ENCODE measurements at places on chromosomes 4 and X. TPM values are rescaled to one million over a fixed set of nuclear protein-coding genes. Genes with fewer than 3 reads are reported as not detected.
A peak's percentile ranks its signal among the peaks of the same experiment; 100 is the strongest.

- no peak for DNase-seq
Observed at GRCh38 chrX:107574054-107574683, 54.1 kb upstream of the PRPS1 start.

Gene SH3D19
- polyA plus RNA-seq = 57.1 TPM

Gene MBNL3
- polyA plus RNA-seq = 11.5 TPM

DNA sequence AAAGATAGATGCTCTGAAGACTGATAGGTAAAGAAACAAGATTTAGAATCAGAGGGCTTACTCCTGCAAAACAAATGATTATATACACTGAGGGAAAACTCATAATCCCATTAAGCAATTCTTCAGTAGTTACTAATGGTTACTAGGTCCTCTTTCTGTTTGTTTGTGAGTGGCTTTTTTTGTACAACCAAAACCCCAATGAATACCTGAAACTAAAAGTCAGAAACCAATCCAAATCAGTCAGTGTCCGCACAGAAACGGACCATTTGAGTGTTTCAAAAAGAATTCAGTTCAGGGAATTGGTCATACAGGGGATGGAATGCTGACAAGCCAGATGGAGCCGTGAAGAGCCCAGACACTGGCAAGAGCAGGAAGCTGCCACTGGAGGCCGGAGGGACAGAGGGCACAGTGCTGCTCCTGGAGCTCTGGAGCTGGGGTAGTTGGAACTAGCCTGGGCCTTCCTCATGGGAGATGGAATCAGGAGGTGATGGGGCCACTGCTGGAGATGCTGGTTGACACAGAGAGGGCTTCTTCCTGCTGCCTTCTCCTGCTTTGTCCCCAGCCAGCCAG is 31.9 kb downstream of the SETD7 start:
- no peak for DNase-seq

GRCh38 chr4:40881096-40881495 is 131.3 kb downstream of the NSUN7 start:
- no peak for DNase-seq

- no peak for DNase-seq
Observed at GRCh38 chr4:141524116-141524515, 112.3 kb upstream of the IL15 start.

Gene BMX
- 3.3 TPM for polyA plus RNA-seq

- no peak for DNase-seq
Observed at GRCh38 chr4:72875138-72875537, 194.4 kb downstream of the COX18 start.

DNA sequence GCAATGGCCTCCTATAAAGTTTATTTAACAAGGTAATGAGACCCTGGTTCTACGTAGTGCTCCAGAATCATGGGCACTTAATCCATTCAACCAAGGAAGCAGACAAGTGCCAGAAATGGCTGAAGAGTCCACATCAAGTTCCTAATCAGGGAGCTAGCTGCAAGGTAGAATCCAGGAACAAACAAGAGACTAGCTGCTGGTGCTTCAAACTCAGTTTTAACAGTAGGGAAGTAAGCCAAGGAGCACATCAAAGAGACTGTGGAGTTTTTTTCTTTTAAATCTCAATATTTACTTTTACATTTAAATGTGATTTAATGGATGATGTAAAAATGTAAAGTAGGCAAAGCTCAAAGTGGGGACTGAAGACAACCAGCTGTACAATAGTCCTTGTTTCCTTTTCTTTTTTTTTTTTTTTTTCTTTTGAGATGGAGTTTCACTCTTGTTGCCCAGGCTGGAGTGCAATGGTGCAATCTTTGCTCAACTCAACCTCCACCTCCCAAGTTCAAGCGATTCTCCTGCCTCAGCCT is 630.4 kb downstream of the CCSER1 start:
- DNase-seq = no peak

Gene TMSB15B
- polyA plus RNA-seq = 9.3 TPM

GRCh38 chrX:138853936-138854335 is 142.4 kb upstream of the FGF13 start:
- no peak for DNase-seq

DNA sequence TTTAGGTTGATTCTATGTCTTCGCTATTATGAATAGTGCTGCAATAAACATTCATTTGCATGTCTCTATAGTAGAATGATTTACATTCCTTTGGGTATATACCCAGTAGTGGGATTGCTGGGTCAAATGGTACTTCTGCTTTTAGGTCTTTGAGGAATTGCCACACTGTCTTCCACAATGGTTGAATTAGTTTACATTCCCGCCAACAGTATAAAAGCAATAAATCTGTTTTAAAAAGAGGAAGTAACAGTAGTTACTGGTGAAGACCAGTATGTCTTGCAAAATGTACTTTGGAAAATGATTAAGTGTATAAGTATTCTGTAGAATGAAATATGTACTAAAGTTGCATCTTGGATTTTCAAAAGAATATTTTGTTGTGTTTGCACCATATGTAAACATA is 77.3 kb downstream of the SHROOM4 start:
- DNase-seq = no peak

GRCh38 chrX:148457279-148457678 is 43.1 kb upstream of the AFF2 start:
- DNase-seq = no peak

DNA sequence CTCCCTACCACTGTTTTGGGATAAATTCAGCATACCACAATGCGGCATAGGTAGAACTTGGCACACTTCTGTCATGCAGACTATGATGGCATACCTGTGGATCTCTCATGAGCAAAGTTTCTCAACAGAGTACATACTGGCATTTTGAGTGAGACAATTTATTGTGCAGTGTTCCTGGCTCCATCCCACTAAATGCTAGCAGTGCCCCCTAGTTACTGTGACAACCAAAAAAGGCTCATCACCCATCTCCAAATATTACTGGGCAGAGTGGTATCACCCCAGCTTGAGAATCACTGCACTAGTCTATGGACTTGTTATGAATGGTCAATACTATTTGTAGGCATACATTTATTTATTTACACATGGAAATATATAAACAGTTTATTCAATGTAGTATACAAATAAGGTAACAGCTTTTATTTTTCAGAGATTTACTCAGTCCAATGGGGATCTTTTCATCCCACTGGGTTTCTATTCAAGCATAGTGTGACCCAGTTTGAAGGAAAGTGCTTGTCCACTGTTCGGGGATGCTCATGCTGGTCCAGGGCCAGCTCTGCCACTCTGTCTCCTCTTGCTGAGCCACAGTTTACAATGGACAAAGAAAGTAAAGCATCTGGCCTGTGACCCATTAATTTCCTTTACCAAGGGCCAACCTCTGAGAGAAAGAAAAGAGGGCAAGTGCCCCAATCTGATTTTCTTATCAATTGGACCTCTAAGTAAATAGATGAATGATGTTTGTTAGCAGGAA is 81.0 kb upstream of the IL2 start:
- no peak for DNase-seq

GRCh38 chr4:183887351-183887750 is 17.8 kb upstream of the STOX2 start:
- no peak for DNase-seq

DNA sequence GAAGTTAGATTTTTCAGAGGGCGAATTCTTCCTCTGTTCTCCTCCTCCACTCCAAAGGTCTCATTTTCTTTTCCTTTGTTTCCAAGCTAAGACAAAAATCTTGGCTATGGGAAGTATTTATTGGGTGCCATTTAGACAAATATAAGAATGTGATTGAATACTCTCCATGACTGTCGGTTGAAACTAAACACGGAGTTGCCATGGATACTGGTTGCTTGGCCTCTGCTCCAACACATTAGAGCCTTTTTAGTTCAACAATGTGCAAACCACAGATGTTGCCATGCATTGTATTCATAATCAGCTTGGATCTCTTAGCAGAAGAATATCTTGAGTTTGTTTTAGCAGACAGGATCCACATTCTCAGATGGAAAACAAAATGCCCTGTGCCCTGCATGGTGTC is 366.5 kb upstream of the LCORL start:
- no peak for DNase-seq

Gene IGSF1
- 0.24 TPM for polyA plus RNA-seq

DNA sequence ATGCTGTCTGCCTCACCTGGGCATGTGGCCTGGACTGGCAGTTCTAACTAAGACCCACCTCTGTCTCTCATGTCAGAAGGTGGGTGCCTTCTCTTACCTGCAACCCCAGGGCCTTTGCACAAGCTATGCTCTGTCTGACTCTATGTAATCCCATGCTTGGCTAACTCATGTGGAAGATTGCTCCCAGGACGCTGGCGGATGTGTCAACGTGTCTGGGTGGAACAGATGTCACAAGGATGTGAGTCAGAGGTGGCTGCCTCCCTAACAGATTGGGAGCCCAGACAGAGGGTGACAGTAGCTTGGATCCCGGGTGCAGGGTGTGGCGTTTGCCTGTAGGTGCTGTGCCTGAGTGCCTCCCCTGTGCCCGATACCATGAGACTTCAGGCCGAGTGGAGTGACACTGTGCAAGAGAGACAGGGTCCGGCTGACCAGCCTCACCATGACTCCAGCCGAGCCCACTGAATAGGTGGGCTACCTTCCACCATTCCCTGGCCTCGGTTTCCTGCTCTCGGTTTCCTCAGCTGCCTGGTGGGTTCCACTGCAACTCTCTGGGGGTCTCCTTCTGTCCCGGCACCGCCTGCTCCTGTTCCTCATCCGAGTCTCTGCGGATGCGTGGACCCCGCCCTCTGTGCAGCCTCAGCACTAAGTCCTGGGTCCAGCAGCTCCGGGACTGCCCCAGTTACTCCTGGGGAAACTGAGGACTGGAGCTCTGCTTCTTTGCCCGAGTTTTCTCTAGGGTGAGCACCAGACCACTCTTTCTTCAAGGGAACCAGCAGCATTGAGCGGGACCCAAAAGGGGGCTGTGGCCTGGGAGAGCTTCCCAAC is 11.0 kb downstream of the SH3BP2 start:
- no peak for DNase-seq

DNA sequence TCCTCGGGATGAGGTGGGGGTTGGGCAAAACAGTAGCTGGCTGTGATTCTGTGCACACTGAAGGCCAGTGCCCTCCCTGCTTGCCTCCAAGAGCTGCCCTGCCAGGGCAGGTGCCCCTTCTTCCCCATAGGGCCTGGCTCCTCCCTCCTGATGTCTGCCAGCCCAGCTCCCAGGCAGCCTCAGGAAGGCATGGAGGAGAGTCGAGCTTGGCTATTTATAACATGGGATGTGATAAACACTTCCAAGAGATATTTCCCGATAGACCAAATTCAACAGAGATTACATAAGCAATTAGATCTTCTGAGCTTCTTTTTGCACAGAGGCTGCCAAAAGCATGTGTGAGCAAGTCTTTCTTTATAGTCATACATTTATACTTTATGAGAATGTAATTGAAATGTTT is 45.3 kb upstream of the PJA1 start:
- DNase-seq = peak; percentile 32

Gene MAGED4
- polyA plus RNA-seq = 9.3 TPM

- DNase-seq = no peak
Observed at GRCh38 chrX:103631145-103631544, 2.4 kb downstream of the TCEAL1 start.

DNA sequence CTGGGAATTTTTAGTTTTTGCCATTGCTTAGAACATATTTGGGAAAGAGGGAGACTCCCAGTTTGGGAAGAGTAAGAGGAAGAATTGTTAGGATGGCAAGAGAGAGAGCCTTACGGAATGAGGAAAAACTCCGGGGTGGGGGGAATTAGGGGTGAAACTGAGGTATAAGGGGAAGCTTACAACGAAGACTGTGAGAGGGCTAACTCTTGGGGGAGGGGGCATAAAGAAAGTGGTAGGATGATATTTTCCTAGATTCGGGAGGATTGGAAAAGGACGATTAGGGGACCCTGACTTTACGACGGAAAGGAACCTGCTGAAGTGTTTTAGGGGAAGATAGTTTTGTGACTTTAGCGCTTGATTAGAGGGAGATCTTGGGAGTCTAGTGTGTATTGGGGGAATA is 86.2 kb upstream of the HPRT1 start:
- DNase-seq = no peak

GRCh38 chrX:17590892-17591740 is 146.2 kb upstream of the SCML1 start:
- DNase-seq = no peak

GRCh38 chr4:26248647-26249046 is 72.2 kb upstream of the RBPJ start:
- DNase-seq = peak; percentile 74

GRCh38 chrX:120534413-120535205 is 26.2 kb downstream of the CUL4B start:
- DNase-seq = no peak

DNA sequence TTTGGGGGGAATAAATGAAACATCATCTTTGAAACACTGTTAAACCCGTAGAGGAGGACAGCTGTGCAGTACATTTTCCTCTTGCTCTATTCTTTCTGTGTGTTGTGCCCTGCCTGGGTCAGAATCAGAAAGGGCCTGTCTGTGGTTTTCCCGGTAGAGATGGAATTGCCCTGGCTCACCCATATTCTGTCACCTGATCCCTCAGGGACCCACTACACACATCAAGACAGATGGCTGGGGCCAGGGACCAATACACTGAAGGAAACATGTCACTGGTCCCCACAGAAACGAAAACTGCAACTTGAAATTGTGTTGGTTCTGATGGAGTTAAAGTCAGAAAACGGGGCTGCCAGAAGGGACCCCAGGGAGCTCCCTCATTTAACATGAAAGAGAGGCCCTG is 114.9 kb downstream of the ZNF827 start:
- no peak for DNase-seq

GRCh38 chr4:32560306-32560705 is 1840.1 kb downstream of the PCDH7 start:
- DNase-seq = peak; percentile 14

- DNase-seq = no peak
Observed at GRCh38 chrX:97854086-97854485, 970.4 kb downstream of the RPA4 start.

Gene YY2
- polyA plus RNA-seq = 1.1 TPM

Gene FUNDC2
- 162 TPM for polyA plus RNA-seq

- no peak for DNase-seq
Observed at GRCh38 chr4:38734446-38734845, 48.3 kb downstream of the TLR10 start.

Gene TMEM154
- polyA plus RNA-seq = 2.0 TPM

GRCh38 chr4:172656055-172656454 is 512.6 kb upstream of the GALNT7 start:
- DNase-seq = no peak

Gene PABPC1L2A
- polyA plus RNA-seq = 0.03 TPM

DNA sequence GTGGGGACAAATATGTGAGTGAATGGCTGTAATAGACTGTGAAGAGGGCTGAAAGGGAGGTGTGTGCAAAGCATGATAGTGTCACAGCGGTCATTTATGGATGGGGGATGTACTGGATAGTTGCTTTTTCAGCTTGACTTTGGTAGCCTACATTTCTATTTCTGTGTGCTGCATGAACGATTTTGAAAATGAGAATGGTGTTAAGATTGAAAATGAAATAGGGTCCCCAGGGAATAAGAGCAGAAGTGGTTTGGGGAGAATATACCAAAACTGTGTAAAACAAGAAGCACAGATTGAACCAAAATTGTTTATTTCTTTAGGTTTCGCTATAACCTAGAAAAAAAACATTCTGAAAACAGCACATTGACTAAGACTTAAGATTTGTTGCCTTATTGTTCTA is 58.8 kb upstream of the CLNK start:
- DNase-seq = no peak

DNA sequence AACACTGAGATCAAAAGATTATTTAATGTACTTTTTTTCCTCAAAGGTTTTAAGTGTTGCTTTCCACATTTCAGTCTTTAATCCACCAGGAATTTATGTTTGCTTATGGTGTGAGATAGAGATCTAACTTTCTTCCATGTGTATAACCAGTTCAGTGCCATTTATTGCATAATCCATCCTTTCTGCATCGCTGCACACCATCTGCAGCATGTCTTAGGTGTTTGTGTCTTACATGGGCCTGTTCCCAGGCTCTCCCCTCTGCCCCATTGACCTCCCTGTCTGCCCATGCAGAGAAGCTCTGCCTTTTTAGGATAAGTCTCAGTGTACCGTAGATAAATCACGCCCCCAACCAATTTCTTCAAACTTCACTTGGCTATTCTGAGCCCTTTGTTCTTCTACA is 30.3 kb downstream of the NSDHL start:
- DNase-seq = no peak
